ENCODE measurements at places on chromosomes 7 and 10.
A peak's percentile ranks its signal among the peaks of the same experiment; 100 is the strongest.

GRCh38 chr7:157509226-157509625 lies 172.4 kb downstream of the DNAJB6 start:
- DNase-seq = no peak

DNA sequence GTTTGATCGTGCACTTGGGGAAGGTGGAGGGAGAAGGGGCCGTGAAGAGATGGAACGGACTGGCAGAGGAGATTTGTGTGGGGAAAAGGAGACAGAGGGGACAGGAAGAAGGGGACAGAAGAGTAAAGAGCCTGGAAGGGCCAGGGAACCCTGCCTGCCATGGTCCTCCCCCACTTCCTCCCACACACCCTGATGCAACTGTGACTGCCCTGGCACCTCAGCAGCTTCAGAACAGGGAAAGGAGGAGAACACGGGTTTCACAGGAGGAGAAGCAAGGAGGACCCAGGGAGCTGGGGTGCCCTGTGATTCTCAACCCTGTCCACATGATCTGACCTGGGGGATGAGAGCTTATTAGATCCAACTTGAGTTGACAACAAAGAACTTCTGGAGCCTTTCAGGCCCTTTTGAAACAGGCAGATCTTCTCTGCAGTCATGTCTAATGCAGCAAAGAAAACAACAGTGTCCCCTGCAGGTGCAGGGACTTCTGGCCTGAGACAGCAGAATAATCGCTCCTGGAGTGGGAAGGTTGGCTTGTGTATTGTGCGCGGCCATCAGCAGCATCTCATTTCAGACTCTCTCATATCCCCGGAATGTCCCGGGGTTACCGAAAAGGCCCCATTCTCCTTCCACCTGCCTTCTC lies 421.6 kb downstream of the PAXIP1 start:
- no peak for DNase-seq

GRCh38 chr7:27965650-27966049 lies 214.9 kb downstream of the JAZF1 start:
- no peak for DNase-seq

DNA sequence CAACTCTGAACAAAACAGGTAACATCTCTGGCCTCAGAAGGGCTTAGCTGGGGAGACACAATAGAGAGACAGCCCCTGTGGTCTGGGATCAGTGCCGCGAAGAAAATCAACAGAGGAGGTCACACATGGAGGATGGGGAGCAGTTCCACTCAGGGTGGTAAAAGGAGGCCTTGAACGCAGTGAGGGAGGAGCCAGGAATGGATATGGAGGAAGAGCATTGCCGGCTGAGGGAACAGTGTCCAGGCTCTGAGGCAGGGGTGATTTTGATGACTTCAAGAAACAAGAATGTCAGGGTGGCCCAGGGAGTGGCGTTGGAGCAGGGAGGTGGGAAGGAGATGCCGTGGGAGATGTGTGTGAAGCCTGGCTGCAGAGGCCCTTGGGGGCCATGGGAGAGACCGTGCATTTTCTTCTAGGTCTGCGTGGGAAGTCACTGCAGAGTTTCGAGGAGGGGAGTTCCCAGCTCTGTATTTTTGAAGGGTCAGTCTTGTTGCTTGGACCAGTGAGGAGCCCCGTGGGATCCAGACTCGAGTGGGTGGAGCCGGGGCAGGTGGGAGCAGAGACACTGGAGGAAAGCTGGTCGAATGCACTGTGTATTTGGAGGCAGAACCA lies 35.7 kb upstream of the SH2D4B start:
- no peak for DNase-seq

- DNase-seq = no peak
Observed at GRCh38 chr7:24576171-24577025, 3.1 kb downstream of the PALS2 start.

DNA sequence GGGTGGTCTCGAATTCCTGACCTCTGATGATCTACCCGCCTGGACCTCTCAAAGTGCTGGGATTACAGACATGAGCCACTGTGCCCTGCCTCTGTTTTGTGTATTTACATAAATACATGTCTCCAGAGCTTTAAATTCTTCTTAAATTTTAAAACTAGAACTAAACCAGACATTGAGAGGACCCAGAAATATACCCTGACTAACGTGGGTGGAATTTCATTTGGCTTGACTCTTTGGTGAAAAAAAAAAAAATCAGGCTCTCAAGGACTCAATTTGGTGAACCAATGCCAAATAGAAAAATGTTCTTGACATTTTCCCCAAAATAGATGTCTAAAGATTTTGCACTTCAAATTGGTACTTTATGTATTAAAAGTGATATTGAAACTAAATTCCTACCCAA lies 16.6 kb upstream of the FAS start:
- DNase-seq = no peak

GRCh38 chr7:130096243-130096827 lies 26.0 kb downstream of the KLHDC10 start:
- DNase-seq = no peak

- DNase-seq = no peak
Observed at GRCh38 chr10:69817078-69817581, 15.4 kb downstream of the COL13A1 start.

GRCh38 chr7:92608380-92609322 lies 18.5 kb upstream of the FAM133B start:
- no peak for DNase-seq

DNA sequence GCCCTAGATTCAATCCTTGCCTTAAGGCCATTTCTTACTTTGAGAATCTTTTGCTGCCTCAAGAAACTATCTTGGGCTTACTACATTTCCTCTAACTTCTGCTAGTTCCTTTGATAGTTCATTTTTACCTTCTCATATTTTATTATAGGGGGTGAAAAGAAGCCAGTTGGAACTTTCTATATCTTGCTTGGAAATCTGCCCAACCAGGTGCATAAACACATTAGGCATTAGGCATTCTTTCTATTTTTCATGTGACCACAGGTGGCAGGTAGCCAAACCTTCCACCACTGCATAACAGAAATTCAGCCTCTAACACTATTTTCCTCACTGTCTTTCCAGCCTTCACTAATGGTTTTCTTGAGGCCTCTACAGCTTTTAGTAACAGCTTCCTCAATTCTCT lies 300.0 kb upstream of the SP8 start:
- no peak for DNase-seq

- DNase-seq = no peak
Observed at GRCh38 chr7:117163101-117163500, 159.8 kb downstream of the WNT2 start.

GRCh38 chr10:5591336-5591824 lies 66.6 kb downstream of the CALML3 start:
- DNase-seq = no peak

- no peak for DNase-seq
Observed at GRCh38 chr7:95996174-95996573, 223.8 kb downstream of the DYNC1I1 start.

DNA sequence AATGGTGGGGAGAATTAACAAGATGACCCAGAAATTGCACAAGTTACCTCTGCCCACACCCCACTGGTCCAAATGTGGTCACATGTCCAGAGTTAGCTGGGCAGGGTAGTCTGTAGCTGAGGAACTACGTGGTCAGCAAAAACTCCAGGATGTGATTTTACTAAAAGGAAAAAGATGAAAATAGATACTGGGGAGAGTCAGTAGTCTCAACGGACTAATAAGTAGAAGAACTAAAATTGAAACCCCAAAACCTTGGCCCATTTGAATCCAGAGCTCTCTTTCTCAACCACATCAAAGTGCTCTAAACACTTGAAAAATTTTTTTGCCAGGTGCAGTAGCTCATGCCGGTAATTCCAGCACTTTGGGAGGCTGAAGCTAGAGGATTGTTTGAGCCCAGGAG lies 146.3 kb downstream of the SKIDA1 start:
- no peak for DNase-seq

DNA sequence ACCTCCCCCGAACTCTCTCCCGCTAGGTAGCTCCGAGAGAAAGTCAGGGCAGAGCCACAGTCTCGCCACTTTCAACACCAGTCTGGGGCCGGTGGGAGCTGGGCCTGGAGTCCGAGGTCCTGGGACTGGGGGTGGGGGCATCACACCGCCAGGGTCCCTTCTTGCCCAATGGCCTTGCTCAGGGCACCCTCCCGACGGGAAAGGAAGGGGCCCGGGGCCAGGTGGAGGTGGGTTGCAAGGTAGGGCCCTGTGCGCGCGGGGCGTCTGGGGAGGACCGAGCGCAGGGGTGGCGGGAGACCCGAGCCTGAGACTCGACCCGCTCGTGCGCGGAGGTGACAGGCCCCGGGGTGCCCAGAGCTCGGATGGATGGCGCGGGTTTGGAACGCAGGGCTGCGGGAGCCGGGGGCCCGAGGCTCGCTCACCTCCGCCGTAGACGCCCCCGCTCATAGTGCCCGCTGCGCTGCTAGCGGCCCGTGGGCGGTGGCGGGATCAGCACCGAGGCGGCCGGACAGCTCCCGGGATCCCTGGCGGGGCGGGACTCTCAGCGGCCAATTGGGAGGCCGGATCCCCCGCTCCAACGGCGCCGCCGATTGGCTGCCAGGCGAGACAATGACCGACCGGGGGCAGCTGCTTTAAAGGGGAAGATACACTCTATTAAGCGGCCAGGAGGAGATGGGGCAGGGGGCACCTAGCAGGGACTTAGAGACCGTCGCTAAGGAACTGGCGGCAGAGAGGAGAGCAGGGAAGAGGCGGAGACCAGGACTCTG lies at the start of gene ACTL6B:
ACTL6B (minus strand) TSS at position 541 of the 767 bp plus-strand sequence; CDS start at position 447, 94 bp downstream.
- DNase-seq = peak; percentile 45

DNA sequence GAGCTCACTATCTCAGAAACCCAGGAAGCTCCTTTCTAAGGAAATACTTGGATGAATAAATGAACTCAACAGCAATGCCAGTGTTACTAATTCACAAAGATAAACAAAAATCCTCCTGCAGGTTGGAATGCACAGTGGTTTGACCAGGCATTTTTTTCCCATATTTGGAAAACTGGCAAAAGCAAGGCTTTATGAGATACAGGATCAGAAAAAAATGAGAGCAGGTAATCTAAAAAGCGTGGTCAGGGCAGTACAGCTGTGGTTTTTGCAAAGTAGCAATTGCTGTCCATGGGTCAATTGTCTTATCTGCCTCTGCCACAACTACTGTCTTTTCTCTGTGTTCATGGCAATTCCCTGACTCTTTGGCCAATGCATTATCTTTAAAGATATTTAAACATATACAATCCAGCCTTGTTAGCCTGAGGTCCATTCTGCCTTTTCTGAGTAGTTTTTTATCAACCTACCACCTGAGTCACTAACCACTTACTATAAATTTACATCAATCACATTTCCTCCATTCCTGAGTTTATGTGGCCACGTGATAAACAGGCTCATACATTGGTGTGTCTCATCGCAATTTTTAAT lies 564.5 kb upstream of the IGFBP3 start:
- no peak for DNase-seq

GRCh38 chr7:73329861-73330581 lies 2.1 kb downstream of the FKBP6 start:
- DNase-seq = no peak

Measured in stimulated activated CD4-positive, alpha-beta T cell treated with anti-CD3 and anti-CD28 coated beads, Interleukin-15, amount 100 ng/mL, for 1 hour (primary cell).